ENCODE measurements at places on chromosomes 5 and 9. TPM values are rescaled to one million over a fixed set of nuclear protein-coding genes. Genes with fewer than 3 reads are reported as not detected.

DNA sequence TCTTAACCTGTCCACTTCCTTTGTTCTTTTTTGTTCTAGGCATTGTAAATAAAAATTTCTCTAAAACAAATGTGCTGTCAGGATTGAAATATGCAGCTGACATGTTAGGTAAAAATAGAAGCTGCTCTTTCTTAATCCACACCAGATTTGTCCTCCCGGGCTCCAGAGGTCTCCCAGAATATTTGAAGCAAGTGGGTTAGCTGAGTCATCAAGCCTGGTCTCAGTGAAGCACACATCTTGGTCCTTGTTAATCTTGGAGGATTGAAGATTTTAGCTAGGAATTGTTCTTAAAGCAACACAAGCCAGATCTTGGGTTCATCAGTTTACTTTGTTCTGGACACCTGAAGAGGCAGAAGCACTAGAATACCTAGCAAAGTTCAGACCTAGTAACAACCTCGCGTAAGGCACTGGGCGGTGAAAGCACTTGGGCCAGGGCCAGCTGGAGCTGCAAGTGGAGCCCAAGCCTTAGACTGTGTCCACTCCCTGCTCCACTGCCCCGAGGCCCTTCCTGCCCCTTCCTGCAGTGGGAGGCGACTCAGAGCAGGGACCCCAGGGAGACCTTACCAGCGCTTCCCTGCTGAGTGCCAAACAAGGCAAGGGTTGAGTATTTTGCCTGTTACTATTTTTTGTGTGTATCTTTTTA is 36.5 kb downstream of the HABP4 start:
- DNase-seq = peak; percentile 47

DNA sequence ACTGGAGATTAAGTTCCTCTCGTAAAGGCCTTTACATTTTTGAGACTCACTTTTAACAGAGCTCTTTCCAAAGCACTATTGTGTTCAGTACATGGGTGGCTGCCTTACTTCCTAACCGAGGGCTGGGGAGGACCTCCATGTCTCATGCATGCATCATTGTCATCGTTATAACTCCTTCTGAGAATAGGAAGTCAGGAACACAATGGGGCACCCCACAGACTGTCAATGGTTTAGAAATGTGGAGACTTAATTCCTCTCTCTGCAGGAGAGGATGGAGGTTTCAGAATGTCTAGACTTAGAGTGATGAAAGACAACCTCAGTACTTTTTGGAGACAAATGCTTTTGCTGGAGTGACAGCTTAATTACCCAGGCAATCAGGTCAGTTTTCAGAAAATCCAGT is 83.9 kb downstream of the PRLR start:
- no peak for DNase-seq

DNA sequence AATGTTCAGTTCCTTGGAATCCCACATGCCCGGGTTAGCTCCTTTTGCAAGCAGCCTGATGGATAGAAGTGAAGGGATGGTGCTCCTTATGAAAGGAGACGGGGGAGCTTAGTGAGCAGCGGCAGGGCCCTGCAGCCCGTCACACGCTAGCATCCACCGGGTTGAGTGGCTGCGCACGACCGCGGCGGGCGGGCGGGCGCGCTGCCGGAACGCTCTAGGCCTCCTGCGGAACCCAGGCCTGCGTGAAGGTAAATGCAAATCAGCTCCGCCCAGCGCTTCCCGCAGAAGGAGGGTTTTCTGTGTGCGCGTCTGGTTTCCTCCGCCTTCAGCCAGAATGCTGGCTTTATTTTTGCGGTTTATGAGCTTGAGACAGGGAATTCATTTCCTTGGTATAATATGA is 19.8 kb downstream of the IL12B start:
- no peak for DNase-seq

DNA sequence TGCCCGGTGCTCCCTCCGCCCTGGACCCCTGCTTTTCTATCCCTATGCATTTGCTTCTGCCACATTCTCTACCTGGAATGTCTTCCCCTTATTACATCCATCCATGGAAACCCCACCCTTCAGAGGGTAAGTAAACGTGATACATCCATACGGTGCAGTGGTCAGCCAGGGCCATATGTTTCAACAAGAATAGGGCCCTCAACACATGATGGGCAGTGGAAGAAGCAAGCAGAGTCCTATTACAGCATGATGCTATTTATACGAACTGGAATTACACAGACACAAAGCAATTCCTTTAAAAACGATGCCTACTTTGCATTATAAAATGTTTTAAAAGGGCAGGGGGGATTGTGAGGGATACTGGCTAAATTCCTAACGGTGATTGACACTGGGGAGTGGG is 38.2 kb upstream of the PTGS1 start:
- no peak for DNase-seq

GPR150 gene
- total RNA-seq = not detected

GRCh38 chr5:27906931-27907601 is 868.7 kb upstream of the CDH9 start:
- no peak for DNase-seq

TAF1L gene
- total RNA-seq = 0.05 TPM

FBXW5 gene
- total RNA-seq = 57.3 TPM

DNA sequence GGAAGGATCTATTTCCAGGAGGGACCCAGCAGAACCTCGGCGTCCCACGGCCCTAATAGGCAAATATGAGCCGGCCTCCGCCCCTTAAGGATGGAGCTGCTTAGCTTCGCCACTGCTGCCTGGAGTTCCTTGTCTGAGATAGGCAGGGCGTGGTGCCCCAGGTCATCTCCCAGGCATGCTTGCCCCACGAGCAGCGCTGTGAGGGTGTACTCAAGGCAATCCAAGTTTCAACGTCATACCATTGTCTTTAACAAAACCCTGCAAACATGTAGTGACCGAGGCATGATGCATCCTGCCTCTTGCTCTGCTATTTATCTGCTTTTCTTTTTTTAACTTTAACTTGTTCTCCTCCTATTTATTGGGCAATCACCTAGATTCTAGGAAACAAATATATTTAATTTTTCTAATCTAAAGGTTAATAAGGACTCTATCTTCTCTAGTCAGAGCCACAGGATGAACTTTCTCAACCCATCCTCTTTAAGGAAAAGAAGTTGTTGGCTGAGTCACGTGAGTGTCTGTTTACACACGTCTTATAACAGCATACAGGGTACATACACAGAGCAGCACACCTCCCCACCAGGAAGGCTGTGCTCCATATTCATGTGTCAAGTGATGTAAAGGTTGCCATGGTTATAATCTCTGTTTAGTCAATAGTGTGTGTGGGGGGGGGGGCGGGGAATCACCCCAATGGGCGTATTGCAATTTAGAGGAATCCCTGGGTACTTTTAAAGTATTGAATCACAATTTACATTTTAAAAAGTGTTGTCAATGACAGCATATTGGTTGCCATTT is 27.3 kb upstream of the ZSWIM6 start:
- no peak for DNase-seq

- DNase-seq = no peak
Measured at GRCh38 chr5:112396430-112396829, 22.6 kb downstream of the EPB41L4A start.

RAPGEF1 gene
- 22.6 TPM for total RNA-seq

DNA sequence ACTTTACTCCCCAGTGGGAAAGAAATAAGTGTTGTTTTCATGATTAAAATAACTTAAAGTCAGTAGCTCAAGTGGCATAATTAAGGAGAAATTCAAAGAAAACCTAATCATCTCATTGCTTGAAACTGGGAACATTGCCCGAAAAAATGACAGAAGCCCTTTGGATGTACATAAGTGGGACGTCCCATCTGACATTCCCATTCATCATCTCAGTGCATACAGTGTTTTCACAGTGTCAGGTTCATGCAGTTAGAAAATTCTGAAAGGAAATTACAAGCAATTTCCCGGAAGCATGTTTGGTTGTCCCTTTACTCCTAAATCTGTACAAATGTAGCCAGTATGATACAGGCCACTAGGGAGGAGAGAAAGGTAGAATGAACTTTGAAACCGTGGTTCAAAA is 95.6 kb downstream of the ADAMTS16 start:
- no peak for DNase-seq

DNA sequence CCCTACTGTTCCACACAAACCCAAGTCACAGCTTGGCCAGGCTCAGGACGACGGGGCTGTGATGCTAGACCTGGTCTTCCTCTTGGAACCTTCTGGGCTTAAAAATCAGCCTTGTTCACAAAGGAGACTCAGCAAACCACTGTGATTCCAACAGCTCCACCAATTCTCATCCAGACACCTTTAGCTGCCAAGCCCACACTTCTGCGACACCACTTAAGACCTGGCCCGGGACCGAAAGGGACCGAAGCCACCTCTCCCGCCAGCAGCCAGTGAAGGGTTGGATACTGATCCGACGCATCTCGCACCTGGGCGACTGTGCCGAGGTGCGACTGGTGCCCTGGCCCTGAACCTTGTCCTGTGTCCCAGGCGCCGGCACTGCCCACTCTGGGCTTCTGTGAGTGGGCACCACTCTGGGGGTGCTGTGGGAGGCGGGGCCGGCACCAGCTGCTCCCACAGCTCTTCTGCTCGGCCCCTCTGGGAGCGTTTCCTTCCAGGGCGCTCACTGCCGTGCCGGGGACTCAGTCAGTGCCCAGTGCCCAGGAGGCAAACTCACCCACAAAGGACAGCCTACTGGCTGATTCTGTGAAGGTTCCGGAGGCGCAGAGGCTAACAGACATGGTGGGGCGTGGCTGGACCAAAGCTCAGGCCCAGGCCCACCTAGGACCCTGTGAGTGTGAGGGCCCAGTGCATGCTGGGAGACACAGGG is 50.9 kb downstream of the EXD3 start:
- DNase-seq = peak; percentile 5

GRCh38 chr5:1952444-1953099 is 69.8 kb upstream of the IRX4 start:
- no peak for DNase-seq

DNA sequence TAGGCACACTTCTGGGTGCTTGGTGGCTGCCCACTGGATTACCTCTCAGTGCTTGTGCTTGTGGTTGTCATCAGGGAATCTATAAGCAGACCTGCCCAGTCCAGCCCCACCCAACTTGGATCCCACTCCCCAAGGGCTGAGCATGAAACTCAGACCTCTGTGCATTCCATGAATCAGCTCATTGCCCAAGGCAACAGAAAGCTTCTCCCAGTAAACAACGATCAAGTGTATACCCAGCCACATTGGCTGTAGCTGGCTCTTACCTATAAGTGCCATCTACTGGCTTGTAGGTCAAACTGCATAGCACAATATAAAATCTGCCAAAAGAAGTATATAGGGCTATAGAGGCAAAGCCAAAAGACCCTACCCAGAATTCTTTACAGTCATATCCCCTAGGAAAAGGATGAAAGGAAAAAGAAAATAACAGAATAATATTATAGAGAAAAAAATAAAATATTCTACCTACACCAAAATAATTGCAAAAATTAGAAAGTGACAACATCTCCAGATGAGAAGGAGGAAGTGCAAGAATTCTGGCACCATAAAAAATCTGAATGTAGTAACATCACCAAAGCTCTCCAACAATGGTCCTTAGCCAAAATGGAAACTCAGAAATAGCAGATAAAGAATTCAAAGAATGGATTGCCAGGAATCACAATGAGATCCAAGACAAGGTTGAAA is 321.0 kb upstream of the TRPC7 start:
- DNase-seq = no peak

DNA sequence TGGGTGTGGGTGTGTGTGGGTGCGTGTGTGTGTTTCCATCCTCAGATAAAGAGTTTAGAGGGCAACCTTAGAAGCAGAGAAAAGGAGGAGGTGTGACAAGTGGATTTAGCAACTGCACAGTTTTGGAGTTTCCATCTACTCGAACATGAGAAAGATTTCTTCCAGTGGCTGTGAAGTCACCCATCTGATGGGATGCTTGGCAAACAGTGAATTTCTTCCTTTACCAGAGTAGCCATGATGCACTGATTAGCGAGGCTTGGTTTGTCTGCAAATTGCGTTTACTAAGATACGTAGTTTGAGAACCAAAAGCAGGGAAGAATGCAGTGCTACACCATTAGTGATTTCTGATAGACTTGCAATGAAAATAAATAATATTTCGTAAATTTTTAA is 791 bp upstream of the STARD4 start:
- no peak for DNase-seq

- peak; percentile 7 for DNase-seq
Measured at GRCh38 chr5:179240561-179240960, 104.7 kb downstream of the ADAMTS2 start.

TMEM215 gene
- total RNA-seq = 0.69 TPM

DPYSL3 gene
- total RNA-seq = 182 TPM

DNA sequence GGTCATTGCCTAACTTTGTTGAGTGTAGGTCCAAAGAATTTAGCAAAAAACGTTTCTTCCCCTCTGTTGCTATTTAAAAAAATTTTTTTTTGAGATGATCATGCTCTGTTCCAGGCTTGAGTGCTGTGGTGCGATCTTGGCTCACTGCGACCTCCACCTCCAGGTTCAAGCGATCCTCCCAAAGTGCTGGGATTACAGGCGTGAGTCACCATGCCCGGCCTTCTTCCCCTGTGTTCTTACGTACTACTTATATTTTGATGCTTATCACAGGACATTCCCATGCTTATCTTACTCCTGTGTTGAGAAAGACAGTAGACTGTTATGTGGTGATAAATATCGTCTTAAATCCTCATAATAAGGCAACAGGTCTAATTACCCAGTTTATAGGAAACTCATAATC is 2.5 kb downstream of the ACER2 start:
- DNase-seq = no peak

PRDM9 gene
- total RNA-seq = not detected

DNA sequence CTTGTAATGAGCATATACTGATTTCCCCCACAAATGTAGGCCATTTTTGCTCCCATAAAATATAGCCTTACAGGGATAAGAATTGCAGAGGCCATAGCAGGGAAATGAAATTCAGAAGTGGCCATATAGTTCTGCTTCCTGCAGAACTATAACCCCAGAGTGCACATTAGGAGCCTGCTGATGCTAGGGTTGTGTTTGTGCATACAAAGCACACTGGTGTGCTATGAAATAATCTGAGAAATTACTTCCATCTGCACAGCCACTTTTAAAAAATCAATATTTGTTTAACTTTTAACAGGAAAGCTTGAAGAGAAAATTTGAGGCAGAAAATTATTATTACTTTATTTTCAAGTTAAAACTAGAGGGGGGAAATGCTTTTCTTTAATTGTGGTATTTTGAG is 380.3 kb downstream of the MRPS30 start:
- no peak for DNase-seq

DNA sequence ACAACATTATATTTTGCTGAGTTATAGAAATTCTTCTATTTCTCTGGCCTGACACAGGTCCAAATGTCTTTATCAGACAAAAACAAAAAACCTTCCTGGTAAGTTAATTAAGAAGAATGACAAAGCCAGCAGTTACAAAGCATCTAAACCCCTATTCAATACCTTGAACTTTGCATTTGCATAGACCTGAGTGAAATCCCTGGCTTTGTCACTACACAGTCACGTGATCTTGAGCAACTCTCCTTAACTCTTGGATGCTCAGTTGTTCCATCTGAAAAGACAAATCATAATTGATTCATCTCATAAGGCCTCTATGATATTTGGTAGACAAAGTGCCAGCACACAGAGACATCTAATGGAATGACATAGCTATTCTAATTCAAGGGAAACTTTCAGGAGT is 166.6 kb upstream of the PPP1R2B start:
- no peak for DNase-seq
